ENCODE measurements at places on chromosomes 4 and X. TPM values are rescaled to one million over a fixed set of nuclear protein-coding genes. Genes with fewer than 3 reads are reported as not detected.

- DNase-seq, result no peak
Observed at GRCh38 chr4:186013419-186014186, 55.4 kb upstream of the TLR3 start.

DNA sequence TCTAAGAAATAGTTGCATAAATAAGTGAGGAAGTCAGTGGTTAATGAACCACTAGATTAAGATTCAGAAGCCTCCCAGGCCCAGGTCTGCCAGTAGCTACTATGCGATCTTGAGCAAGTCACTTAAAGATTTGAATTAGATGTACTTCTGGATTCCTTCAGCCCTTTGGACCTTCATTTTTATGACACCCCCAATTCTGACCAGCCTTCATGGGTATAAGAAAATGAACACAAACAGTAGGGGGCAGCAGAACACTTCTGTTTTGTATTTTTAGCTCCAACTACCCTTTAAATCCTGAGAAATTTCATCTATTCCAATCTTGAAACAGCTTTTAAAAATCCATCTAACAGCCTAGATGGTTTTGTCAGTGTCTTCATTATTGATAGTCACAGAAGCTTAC, 19.0 kb downstream of the TMEM47 start:
- no peak for DNase-seq

DNA sequence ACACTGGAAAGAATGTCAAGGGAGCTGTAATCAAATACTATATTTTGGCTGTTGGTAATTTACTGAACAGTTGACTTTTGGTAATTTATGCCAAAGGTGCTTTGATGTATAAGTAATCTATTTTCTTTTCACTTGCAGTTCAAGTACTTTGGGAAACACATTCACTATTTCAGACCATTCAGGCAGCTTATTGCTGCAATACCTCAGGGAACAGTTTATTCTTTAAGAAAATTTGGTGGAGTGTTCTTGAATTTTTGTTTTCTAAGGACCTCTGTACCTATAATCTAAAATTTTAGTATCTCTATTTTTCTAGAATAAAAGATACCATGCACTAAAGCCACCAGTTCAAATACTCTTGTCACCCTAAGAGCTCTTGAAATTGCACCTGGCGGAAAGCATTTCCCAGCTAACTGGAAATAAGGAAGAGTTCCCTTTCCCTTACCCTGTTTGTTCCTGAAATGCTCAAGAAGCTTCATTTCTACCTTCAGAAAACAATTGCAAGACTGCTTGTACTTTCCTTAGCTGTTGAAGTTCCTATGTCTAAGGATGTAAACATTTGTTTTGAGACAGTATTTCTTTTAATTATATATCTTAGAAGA, 633.5 kb upstream of the FAT1 start:
- DNase-seq, result no peak

DNA sequence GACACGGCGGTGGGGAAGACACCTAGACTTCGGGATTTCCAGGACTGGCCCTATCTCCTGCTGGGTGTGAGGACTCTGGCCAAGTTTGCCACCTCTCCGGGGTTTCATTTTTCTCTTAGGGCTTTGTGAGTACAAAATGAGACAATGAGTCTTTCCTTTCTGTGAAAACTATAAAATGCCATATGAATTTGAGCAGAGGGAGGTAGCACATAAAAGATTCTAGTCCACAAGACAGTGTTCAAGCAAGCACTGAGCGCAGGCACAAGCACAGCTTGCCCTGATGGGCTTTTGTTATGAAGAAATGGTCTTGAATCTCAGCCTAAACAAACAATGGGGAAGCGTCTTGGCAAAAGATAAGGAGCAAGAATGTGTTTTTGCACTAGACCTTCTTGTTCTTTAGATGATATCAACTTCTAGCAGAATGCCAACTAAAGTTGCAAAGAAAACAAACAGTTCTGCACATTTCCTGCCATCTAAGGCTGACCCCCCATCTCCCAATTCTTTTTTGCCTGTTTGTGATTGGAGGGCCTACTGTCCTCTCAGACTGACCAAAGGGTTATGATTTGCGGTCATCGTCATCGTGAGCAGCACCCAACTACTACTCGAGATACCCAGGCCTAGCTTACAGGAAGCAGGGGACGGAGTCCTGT, 73.0 kb upstream of the ZNF518B start:
- DNase-seq, result no peak

DNA sequence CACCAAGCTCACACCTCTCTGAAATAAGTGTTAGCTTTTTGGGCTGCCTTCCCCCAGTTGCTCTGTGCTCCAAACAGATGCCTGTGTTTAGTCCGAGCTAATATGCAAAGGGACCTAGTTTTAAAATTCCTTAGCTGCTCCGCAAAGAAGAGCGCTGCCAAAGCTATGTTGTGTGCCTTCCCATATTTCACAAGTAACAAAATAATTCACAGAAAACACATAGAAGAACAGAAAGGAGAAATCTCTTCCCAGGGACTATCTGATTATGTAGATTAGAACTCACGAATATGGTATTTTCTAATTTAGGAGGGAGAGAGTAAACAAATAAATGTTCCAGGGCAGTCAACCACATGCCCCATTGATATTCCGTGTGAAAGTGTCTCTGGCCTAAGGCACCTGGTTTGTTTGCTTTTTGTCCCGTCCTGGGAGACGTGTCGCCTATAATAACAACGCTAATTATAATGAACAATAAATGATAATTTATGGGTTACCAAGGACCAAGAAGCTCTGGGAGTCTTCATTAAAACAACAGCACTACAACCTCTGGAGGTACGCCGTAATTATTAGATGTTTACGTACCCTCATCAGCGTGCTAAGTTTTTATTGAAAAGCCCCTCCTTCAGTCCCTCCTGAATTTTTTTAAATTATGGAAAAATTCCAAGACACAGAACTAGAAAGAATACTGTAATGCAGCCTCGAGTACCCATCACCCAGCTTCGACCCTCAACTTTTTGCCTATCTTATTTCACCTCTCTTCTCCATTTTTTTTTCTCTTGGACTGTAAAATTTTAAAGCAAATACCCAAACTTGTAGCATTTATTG, 1.2 kb upstream of the CCNG2 start:
- no peak for DNase-seq

DNA sequence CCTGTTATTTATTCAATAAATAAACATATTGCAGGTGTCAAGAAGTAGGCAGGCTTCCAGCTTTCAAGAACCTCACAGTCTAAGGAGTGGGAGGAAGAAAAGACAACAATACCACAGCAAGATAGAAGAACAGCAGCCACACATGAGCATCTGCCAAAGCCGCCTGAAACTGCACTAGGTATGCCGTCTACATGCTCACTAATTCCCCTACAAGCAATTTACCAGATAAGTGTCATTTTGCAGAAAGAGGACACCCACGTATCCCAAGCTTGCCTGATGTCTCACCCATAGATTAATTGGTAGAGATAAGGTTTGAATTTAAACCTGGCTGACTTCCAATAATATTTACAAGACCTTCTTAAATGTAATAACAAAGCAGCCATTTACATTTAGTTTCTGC, 439.4 kb upstream of the CPEB2 start:
- DNase-seq, result no peak

- no peak for DNase-seq
Observed at GRCh38 chr4:76694056-76694455, 203.9 kb downstream of the SOWAHB start.

GRCh38 chr4:152458801-152459302, 77.0 kb downstream of the FBXW7 start:
- no peak for DNase-seq

GRCh38 chr4:1057403-1057745, 45.9 kb downstream of the FGFRL1 start:
- no peak for DNase-seq

GRCh38 chrX:105051364-105051763, 169.1 kb downstream of the TEX13A start:
- no peak for DNase-seq

DNA sequence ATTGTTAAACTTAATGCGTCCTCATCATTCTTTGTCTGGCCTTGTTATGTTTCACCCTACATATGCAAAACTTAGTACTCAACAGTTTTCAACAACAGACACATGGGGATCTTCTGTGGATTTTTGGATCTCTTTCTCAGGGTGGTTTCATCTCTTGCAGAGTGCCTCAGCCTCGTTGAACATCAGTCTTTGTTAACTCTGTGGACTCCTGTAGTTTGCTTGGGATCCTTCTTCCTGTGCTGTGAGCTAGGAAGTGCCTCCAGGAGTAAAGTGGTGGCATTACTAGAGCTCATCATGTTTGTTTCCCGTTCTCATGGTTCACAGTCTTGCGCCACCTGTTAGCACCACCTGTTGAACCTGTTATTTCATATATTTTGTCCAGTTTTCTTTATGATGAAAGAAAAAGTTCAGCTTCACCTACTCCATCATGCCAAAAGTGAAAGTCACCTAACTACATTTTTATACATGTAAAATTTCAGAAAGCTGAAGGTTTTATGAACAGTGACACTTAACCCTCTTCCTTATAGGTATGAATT, 27.5 kb upstream of the NDUFC1 start:
- DNase-seq, result no peak

Gene GRK4
- 1.3 TPM for total RNA-seq

Gene IL13RA2
- 2.3 TPM for total RNA-seq

Gene SPANXD
- total RNA-seq, result not detected

All from epithelial cell of proximal tubule (primary cell).